ENCODE measurements at places on chromosomes 11 and 22.

GRCh38 chr11:87901341-87901740 lies 273.9 kb downstream of the RAB38 start:
- H3K27me3 ChIP-seq: peaks cover 5% of the 10 kb centered on the region
- no peak for DNase-seq
- no peak overlapping the region for H3K27ac ChIP-seq

- no peak for DNase-seq
- H3K27ac ChIP-seq: no peak overlapping the region
- H3K27me3 ChIP-seq: no peaks in the 10 kb centered on the region
- peaks cover 57% of the 10 kb centered on the region for H3K36me3 ChIP-seq
- peaks cover 39% of the 10 kb centered on the region for H3K4me1 ChIP-seq
Observed at GRCh38 chr11:36455658-36456111, 54.4 kb downstream of the TRAF6 start.

DNA sequence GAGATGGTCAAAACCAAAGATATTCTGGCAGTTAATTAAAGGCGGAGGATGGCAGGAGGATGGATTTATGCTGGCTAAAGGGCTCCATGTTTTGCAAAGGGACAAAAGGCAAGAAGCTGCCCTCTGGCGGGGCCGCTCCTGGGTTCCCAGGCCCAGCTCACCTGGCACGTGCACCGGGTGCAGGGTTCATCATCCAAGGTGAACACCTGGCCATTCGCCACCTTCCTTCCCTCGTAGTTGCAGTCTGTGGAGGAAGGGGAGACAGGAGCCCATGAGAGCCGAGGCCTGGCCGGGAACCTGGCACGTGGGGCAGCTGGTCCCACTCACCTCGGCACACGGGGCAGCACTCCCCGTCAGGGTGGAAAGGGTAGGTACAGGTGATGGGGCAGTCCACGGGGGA lies 23.8 kb downstream of the PGA5 start:
- no peaks in the 10 kb centered on the region for H3K36me3 ChIP-seq
- no peaks in the 10 kb centered on the region for H3K4me1 ChIP-seq
- H3K27ac ChIP-seq: no peak overlapping the region
- no peak overlapping the region for H3K4me3 ChIP-seq
- H3K27me3 ChIP-seq: peaks cover 2% of the 10 kb centered on the region

- peaks cover 4% of the 10 kb centered on the region for H3K27me3 ChIP-seq
- H3K4me3 ChIP-seq: no peak overlapping the region
- no peak for DNase-seq
- no peaks in the 10 kb centered on the region for H3K36me3 ChIP-seq
Observed at GRCh38 chr11:121672630-121673487, 220.1 kb upstream of the SORL1-AS1 start.

- no peak overlapping the region for H3K4me3 ChIP-seq
- no peak overlapping the region for H3K27ac ChIP-seq
- H3K27me3 ChIP-seq: peaks cover 3% of the 10 kb centered on the region
- no peaks in the 10 kb centered on the region for H3K4me1 ChIP-seq
Observed at GRCh38 chr11:69617682-69618081, 23.3 kb upstream of the CCND1 start.

DNA sequence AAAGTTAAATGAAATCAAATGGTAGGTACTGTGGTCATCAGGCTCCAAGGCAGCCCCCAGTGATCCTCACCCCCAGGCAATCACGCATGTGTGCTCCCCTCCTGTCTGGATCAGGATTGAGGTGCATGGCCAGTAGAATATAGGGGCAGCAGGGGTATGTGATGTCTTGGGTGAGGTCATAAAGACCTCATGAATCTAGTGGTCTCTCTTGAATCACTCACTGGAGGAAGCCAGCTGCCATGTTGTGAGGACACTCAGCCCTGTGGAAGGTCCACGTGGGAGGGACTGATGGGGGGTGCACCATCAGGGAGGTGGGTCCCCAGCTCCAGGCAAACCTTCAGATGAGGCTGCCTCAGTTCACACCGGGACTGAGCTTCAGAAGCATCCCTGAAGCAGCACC lies 6.8 kb upstream of the IL17REL start:
- peaks cover 3% of the 10 kb centered on the region for H3K27me3 ChIP-seq
- peaks cover 11% of the 10 kb centered on the region for H3K4me1 ChIP-seq
- H3K4me3 ChIP-seq: peak overlapping the region; percentile 21
- peaks cover 2% of the 10 kb centered on the region for H3K36me3 ChIP-seq
